Thoracic aorta (tissue), 2 donors: ENCODE measurements at places on chromosomes 12 and 14.

DNA sequence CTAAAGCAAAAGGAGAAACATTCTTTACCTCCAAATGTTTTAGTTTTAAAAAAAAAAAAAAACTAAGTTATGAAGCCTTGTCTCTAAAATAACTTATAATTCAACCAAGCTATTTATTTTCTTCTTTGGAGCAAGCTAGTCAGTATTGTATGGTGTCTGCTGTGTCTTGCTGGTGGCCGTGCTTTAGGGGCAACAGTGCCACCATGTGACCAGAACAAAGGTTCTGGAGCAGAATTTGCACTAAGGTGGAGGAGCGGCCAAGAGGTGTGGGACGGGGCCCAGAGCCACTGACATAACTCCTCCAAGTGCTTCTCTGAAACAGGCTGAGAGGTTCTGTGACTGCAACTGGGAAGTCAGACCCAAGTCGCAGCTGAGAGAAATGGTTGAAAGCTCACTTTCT lies 4.5 kb downstream of the FICD start:
- no peak for DNase-seq

DNA sequence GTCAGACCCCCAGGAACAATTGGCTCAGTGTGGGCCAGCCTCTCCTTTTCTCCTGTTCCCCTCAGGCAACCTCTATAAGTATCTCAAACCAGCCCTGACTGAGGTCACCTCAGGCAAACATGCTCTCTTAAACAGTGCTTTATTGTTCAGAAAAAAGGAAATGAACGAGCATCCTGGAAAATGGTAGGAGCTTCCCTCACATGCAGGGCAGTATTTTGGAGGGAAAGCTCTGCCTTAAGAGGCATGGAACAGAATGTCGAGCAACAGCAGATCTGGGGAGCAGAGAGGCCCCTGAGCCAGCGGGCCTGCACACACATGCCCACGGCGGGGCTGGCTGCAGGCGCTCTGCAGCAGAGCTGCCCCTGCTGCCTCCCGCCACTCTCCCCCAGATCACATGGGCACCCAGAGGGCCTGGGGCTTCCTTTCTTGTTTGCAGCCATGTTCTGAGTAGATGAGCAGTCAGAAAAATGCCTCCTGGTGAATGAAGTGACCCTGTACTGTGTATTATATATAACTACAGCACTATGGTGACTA lies 42.0 kb downstream of the MOK start:
- DNase-seq = no peak

GRCh38 chr14:93035917-93036651 lies 79.6 kb downstream of the ITPK1 start:
- DNase-seq = no peak

DNA sequence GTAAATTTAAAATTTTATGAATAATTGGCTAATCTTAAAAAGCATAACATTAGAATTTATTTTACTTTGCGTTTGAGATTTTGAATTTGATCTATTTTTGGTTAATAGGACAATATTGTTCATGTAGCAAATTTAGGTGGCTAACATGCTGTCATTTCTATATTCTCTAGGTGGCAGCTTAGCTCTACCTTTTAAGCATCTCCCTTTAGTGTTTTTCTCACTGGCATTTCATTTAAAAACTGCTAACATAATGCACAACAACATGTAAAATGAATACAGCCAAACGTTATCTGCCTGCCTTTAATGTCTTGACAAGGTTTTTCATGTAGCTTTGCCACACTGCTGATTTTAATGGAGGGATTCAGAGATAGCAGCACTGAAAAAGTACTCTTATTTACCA lies 272.4 kb upstream of the FBXO33 start:
- DNase-seq = no peak

- no peak for DNase-seq
Measured at GRCh38 chr12:32332446-32332845, 66.9 kb upstream of the FGD4 start.

- no peak for DNase-seq
Measured at GRCh38 chr12:83665634-83666218, 979.0 kb downstream of the TMTC2 start.

GRCh38 chr12:86257134-86257533 lies 943 bp upstream of the MGAT4C start:
- no peak for DNase-seq

GRCh38 chr12:17206553-17206952 lies 600.6 kb upstream of the LMO3 start:
- no peak for DNase-seq

DNA sequence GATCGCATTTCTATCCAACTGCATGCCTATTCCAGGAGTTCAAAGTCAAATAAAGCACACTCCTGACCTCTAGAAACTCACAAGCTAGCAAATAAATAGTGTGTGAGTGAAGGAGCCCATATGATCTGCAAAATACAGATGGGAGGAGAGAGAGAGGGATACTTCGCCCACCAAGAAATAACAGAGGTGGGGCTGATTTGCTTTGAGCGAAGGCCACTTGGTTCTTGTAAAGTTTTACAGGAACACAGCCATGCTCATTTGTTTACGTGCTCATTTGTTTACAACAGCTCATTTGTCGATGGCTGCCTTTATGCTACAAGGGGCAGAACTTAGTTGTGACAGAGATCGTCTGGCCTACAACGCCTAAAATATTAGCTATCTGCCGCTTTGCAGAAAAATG lies 63.4 kb upstream of the GPATCH2L start:
- DNase-seq = no peak

GRCh38 chr12:76123259-76124212 lies 39.1 kb upstream of the NAP1L1 start:
- DNase-seq = no peak

GRCh38 chr14:51283402-51284085 lies 43.5 kb downstream of the TMX1 start:
- DNase-seq = no peak
